A549 (cell line): ENCODE measurements at places on chromosomes 6 and 20. TPM values are rescaled to one million over a fixed set of nuclear protein-coding genes. Genes with fewer than 3 reads are reported as not detected.

ASF1A gene
- 11.8 to 13.1 TPM (median 12.2 TPM) in 3 replicates for polyA plus RNA-seq

SLC35D3 gene
- not detected in 3 replicates for polyA plus RNA-seq

PRDM13 gene
- 0.41 to 0.59 TPM (median 0.44 TPM) in 3 replicates for polyA plus RNA-seq

DNA sequence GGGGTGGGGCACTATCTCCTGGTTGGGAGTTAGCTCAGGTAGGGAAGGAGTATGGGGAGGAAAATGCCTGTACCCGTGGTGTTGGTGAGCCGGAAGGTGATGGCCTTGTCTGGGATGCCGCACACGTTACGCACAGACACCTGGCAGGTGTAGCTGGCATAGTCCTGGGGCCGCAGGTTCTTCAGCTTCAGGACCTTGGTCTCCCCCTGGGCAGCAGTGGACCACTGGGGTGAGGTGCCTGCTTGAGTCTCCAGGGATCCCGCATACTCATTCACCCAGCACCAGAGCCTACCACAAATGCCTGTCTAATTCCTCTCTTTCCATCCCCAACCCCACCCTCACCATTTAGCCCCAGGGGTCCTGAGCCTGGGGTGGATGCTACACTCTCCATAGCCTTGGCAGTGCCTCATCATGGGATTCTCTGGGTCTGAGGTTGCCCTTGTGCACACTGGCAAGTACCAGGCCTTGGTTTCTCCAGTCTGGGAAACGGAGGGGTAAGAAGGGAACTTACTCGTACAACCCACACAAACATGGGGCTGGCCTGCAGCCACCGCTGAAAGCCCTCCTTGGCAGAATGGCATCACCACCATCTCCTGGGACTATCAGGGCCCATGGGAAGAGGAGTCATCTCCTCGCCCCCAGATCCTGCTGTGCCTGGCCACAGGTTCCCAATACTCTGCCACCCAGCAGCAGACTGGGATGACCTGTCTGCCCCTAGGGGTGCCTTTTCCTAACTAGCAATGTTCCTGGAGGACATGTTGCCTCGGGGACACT lies 42.8 kb downstream of the MDGA1 start:
- no peak for DNase-seq

GRCh38 chr6:77010931-77011542 lies 452.3 kb downstream of the HTR1B start:
- no peak for DNase-seq

GRCh38 chr6:170281331-170282292 lies 9.3 kb downstream of the DLL1 start:
- DNase-seq = no peak

DNA sequence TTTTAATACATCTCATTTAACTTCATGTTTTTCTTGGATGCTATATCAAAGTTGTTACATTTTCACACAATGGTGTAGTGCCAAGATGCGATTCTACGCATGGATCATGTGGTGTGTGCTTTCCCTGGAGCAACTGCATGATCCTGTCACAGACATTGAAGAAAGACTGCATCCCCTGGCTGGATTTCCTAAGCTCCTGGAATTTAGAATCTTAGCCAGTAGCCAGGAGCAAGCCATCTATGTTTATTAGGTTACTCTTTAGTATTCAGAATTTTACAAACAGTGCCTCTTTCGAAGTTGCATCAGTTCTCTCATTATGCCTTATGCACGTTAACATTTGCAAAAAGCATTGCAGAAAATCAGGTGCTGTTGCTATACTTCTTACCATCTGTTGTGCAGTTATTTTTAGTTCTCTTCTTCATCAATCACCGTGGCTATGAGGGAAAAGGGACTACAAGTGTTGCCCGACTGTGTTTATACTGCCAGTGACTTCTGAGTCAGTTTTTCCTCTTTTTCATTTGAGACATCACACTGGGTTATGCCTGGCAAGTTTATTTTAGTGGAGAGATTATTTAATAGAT lies 584.2 kb downstream of the BCKDHB start:
- no peak for DNase-seq

DNA sequence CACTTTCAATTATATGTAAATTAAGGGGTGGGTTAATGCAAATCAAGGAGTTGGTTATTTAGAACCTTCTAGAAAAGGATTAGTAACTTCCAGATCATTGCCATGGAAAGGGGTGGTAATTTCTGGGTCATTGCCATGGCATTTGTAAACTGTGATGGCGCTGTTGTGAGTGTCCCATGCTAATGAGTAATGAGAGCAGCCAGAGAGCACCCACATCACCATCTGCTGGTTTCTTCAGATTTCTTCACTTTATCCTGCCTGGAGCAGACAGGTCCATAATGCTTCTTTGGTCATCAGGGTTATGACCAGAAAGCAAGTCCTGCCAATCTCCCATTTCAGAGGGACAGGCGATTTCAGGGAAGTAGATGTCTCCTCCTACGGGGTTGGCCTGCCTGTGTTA lies 311.3 kb upstream of the CNR1 start:
- peak; percentile 21 for DNase-seq

DNA sequence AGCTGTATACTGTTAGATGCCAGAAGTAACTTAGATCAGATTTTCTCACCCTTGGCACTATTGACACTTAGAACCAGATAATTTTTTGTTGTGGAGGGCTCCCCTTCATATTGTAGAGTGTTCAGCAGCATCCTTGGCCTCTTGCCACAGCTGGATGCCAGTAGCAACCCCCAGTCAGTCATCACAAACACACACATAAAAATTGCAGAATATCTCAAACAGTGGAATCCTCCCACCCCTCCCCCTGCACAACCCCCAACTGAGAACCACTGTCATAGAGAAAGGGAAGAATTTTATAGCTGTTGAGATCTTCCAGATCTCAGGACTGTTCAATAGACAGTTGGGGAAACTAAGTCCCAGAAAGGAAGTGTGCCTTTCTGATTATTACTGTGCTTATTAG lies 81.2 kb upstream of the VSTM2L start:
- no peak for DNase-seq

DNA sequence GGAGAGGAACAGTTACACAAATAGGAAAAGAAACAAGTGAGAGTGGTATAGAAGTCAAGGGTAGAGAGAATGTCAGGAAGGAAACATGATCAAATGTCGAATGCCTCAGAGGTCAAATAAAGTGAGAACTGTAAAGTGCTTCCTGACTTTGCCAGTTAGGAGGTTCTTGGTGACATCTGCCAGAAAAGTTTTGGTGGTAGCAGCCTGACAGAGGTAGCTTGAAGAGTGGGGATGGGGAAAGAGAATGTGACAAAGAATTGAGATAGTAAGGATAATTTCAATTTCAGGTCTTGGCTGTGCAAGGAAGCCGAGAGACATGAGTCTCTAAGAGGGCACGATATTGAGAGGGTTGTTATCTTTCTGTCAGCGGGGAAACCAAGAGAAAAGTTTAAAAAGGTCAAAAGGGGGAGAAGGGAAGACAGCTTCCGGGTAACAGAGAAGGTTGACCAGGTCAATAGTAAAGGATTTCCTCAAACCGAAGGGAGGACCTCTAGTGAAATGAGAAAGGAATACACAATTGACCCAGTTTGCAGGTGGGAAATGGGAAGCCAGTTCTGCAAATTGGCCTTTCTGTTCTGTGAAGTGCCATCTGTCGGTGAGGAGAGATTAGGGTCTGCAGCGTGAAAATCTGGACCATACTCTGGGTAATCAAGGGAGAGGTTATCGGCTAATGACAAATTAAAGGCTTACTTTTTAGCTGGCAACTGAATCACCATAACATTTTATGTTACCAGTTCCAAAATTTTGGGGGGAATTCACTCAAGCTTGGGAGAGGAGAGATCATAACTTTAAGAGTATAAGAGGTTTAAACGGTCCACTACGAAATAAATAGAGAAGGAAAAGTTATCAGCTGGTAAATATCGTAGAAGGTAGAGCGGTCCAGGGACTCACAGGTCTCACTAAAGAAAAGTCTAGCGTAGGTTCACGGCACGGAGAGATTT lies 973 bp upstream of the BRD2 start:
- peak; percentile 80 for DNase-seq

- DNase-seq = no peak
These were observed 13.8 kb downstream of the RNF144B start for GRCh38 chr6:18400831-18401446.

GRCh38 chr6:159427771-159428170 lies 258.6 kb downstream of the FNDC1 start:
- no peak for DNase-seq

DNA sequence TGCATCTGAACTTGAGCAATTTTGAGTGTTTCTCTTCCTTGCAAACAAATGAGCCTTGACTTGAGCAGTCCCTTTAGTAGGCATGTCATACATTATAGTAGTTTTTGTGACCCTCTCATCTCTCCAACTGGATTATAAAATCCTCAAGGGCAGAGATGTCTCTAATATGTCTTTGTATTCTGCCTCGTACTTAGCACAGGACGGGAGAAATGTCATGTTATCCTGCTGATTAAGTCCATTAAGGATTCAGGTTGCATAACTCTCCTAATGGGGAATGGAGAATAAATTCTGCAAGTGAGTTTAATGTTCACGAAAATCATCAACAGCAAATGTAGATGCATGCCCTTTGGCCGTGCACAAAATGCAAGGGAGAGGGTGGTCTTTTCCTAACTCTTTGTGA lies 942.9 kb downstream of the KIF16B start:
- no peak for DNase-seq
